ENCODE measurements at places on chromosomes 7 and 10. TPM values are rescaled to one million over a fixed set of nuclear protein-coding genes. Genes with fewer than 3 reads are reported as not detected.

Gene TCERG1L
- total RNA-seq, result not detected

Gene PNLIPRP2
- total RNA-seq, result not detected

Gene SEMA3E
- 2.0 TPM for total RNA-seq

Gene OPN1SW
- total RNA-seq, result not detected

Gene AGBL3
- total RNA-seq, result 1.4 TPM

Gene CCDC3
- 1.3 TPM for total RNA-seq

Gene CDK14
- total RNA-seq, result 33.9 TPM

Gene UTF1
- not detected for total RNA-seq

Gene COL13A1
- 20.3 TPM for total RNA-seq

Gene NAT16
- total RNA-seq, result not detected

Gene CCL26
- 4.8 TPM for total RNA-seq

Gene DEPP1
- 22.6 TPM for total RNA-seq

Gene ABCC2
- 1.6 TPM for total RNA-seq

Gene DOCK1
- total RNA-seq, result 98.5 TPM

Gene LEP
- 0.09 TPM for total RNA-seq

Gene GALNT17
- total RNA-seq, result not detected

Gene ACBD5
- 15.2 TPM for total RNA-seq

Gene PGAM2
- total RNA-seq, result 0.14 TPM

Gene GRID2IP
- total RNA-seq, result not detected

Gene CLEC5A
- total RNA-seq, result not detected

Gene STAG3
- 0.28 TPM for total RNA-seq

Gene KLF14
- total RNA-seq, result not detected

Gene SOSTDC1
- not detected for total RNA-seq

Gene ZNF746
- 19.2 TPM for total RNA-seq

Gene FAM171A1
- 19.3 TPM for total RNA-seq

Gene PLEKHS1
- total RNA-seq, result 0.09 TPM
